ENCODE measurements at places on chromosomes 12 and 14. TPM values are rescaled to one million over a fixed set of nuclear protein-coding genes. Genes with fewer than 3 reads are reported as not detected.

Gene ZFYVE1
- 20.1 TPM for total RNA-seq

DNA sequence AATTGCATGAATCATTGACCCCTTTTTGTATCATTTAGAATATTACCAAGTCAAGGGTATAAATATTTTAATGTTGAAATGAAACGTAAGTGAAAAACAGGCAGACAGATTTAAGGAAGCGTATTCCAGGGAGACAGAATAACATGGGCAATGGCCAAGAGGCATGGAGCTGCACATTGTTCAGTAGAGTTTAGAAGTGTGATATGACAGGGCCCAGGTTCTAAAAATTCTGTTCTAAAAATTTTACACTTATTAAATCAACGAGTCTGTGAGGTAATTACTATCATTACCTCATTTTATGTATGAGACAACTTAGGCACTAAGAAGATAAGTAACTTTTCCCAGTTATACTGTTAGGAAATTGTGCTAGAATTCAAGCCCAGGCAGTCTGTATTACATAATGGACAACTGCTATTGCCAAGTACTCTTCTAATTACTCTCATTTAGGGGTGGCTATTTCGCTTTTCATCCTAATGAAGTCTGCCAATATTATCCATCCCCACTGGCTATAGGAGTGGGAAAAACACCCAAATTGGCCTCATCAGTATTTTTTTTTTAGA lies 103.2 kb upstream of the NAV3 start:
- no peak for DNase-seq
- no peak overlapping the region for H3K4me3 ChIP-seq
- H3K27me3 ChIP-seq, result no peaks in the 10 kb centered on the region
- H3K27ac ChIP-seq, result no peak overlapping the region
- H3K36me3 ChIP-seq, result no peaks in the 10 kb centered on the region
- H3K4me1 ChIP-seq, result no peaks in the 10 kb centered on the region

GRCh38 chr12:107844312-107844921 lies 69.9 kb downstream of the ASCL4 start:
- no peaks in the 10 kb centered on the region for H3K36me3 ChIP-seq
- peak overlapping the region; percentile 33 for H3K4me3 ChIP-seq
- DNase-seq, result no peak
- peaks cover 18% of the 10 kb centered on the region for H3K4me1 ChIP-seq

GRCh38 chr12:25197608-25198007 lies 2.6 kb downstream of the ETFRF1 start:
- DNase-seq, result no peak
- no peak overlapping the region for H3K27ac ChIP-seq
- no peaks in the 10 kb centered on the region for H3K27me3 ChIP-seq
- no peaks in the 10 kb centered on the region for H3K36me3 ChIP-seq
- H3K4me1 ChIP-seq, result peaks cover 18% of the 10 kb centered on the region

DNA sequence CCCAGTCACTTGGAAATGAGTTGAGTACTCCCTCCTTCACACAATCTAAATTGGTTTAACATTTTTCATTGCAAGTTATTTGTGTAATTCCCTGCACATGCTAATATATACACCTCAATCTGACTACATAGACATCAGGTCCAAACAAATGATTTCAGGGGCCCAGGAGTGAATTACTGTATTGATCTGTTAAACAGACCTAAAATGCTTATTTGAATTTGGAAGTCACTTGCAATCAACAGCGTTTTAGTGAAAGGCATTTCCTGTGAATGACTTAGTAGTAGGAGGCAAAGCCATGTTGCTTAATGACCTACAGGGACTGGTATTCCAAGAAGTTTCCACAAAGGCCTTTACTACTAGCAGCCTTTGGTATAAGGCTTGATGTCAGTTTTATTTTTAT lies 22.6 kb upstream of the SLC15A5 start:
- H3K36me3 ChIP-seq, result no peaks in the 10 kb centered on the region
- H3K27ac ChIP-seq, result no peak overlapping the region
- no peak for DNase-seq
- H3K4me1 ChIP-seq, result no peaks in the 10 kb centered on the region

Gene CLIP1
- total RNA-seq, result 78.2 TPM

Gene FBXO33
- total RNA-seq, result 12.8 TPM

- H3K36me3 ChIP-seq, result no peaks in the 10 kb centered on the region
- peaks cover 7% of the 10 kb centered on the region for H3K4me1 ChIP-seq
- H3K4me3 ChIP-seq, result no peak overlapping the region
- no peak overlapping the region for H3K27ac ChIP-seq
Measured at GRCh38 chr12:100187857-100188519, 12.6 kb upstream of the ACTR6 start.

GRCh38 chr12:66804563-66804974 lies 125.7 kb upstream of the GRIP1 start:
- no peak overlapping the region for H3K27ac ChIP-seq
- H3K36me3 ChIP-seq, result no peaks in the 10 kb centered on the region
- no peaks in the 10 kb centered on the region for H3K4me1 ChIP-seq
- no peaks in the 10 kb centered on the region for H3K27me3 ChIP-seq
- DNase-seq, result no peak

DNA sequence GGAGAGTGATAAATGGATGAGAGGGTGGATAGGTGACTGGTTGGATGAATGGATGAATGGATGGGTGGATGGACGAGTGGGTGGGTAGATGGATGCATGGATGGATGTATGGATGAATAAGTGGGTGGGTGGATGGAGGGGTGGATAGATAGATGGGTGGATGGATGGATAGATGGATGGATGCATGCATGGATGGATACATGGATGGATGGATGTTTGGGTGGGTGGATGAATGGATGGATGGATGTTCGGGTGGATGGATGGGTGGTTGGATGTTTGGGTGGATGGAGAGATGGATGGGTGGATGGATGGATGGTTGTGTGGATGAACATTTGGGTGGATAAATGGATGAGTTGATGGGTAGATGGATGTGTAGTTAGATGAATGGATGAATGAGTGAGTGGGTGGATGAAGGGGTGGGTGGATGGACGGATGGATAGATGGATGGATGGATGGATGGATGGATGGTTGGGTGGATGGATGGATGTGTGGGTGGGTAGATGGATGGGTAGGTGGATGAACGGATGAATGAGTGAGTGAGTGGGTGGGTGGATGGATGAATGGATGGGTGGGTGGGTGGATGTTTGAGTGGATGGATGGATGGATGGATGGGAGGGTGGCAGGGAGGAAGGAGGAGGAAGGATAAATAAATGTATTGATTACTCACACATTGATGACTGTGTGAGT lies 9.7 kb upstream of the TMEM179 start:
- no peak overlapping the region for H3K4me3 ChIP-seq
- H3K27me3 ChIP-seq, result peaks cover 27% of the 10 kb centered on the region
- no peaks in the 10 kb centered on the region for H3K4me1 ChIP-seq
- no peaks in the 10 kb centered on the region for H3K36me3 ChIP-seq
- no peak for DNase-seq

Gene RPGRIP1
- 1.1 TPM for total RNA-seq

DNA sequence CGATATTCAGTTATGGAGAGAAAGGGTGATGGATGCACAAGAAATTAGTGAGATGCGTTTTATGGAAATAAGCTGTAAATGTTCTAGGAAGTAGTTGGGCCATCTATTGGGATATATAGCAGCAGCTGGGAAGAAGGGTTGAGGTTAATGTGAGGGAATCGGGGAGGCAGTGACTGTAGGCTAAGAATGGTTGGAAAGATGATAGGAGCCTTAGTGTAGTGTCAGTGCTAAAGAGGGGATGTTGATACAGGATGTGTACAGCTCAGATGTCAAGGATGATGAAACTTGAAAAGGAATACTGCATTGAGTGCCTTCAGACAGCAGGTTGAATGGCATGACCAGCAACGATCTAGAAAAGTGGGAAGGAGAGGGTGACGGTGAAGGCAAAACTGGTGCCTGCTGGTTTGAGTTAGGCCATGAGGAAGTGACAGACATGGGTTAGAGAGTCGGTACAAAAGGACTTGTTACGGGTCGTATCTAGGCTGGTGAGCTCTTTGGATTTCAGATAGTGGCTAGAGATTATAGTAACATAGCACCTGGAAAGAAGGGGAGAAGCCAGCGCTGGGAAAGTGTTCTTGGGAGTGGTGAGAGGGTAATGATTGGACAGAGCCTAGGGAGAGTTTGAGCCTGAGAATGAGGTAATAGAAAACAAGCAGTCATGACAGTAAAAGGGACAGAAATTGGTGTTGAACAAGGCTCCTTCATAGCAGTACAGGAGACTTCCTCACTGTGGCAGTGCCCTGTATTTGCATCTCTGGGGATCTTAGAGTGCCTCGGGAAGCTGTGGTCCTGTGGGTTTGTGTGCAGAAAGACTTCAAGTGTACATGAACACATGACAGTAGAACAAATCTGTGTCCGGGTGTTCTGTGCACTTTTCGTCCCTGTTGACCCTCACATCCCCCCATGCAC lies 9.6 kb downstream of the MARS1 start:
- DNase-seq, result no peak
- H3K36me3 ChIP-seq, result peaks cover 77% of the 10 kb centered on the region
- H3K4me3 ChIP-seq, result no peak overlapping the region
- no peaks in the 10 kb centered on the region for H3K4me1 ChIP-seq
- no peak overlapping the region for H3K27ac ChIP-seq

- no peaks in the 10 kb centered on the region for H3K27me3 ChIP-seq
- no peak overlapping the region for H3K27ac ChIP-seq
Measured at GRCh38 chr12:42396473-42397259, 70.7 kb downstream of the PPHLN1 start.

DNA sequence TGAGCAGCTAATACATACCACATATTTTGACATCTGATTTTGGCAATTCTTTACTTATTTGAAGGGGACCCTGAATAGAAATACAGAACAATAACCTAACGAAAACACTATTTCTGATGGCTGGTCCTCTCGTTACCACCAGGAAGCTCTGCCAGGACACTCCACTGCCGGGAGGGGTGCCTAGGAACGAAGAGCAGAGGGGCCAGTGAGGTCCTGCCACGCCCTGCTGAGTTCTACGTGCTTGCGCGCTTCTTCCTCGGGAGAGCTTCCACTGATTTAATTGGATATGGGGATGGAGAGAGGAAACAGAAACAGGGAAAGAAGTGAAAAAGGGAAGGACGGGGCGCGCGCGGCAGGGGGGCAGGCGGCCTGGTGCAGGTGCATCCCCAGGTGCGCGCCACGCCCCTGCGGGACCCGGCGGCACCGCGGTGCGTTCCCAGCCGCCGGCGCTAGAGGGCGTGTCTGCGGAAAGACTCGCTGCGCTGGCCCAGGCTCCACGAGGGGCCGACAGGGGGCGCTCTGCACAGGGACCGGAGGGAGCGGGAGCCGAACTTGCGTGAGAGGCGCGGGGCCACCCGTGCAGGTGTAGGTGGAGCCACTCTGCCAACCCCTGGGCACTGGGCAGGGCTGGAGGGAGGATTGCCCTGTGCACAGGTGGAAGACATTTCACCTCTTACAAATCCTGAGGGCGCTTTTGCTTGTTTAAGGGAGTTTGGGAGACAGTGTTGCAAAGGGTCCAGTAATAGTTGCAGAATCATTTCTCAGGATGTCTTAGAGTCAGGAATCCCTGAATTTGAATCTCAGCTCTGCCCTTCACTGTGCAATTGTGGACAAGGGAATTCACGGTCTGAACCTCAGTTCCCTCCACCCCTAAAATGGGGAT lies 986.3 kb upstream of the TMEM132C start:
- no peak overlapping the region for H3K4me3 ChIP-seq
- DNase-seq, result peak; percentile 75
- H3K27me3 ChIP-seq, result peaks cover 15% of the 10 kb centered on the region
- no peaks in the 10 kb centered on the region for H3K4me1 ChIP-seq
- no peak overlapping the region for H3K27ac ChIP-seq

GRCh38 chr12:103350116-103350515 lies 145.7 kb downstream of the C12orf42 start:
- H3K4me1 ChIP-seq, result no peaks in the 10 kb centered on the region
- no peaks in the 10 kb centered on the region for H3K27me3 ChIP-seq
- no peaks in the 10 kb centered on the region for H3K36me3 ChIP-seq
- H3K27ac ChIP-seq, result no peak overlapping the region
- DNase-seq, result no peak

All from lower lobe of right lung (tissue), 2 donors.